GM20000 (cell line): ENCODE measurements at places on chromosomes 2 and 18.

- no peak for DNase-seq
These were observed 1859.7 kb upstream of the CELF4 start for GRCh38 chr18:39425172-39425850.

- no peak for DNase-seq
These were observed 37.0 kb upstream of the FOSL2 start for GRCh38 chr2:28355521-28356094.

DNA sequence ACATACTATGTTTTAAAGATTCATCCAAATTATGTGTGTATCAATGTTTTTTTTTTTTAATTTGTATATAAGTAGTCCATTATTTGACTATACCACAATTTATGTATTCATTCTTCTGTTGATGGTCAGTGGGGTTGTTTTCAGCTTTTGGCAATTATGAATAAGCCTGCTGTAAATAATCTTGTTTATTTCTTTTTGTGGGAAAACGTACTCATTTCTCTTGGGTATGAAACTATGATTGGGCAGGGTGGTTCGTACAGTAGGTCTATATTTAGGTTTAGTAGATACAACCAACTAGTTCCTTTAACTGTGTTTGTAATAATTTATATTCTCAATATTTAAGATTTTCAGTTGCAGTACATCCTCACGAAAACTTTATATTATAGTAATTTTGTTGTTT lies 329.2 kb downstream of the LPIN1 start:
- no peak for DNase-seq

- peak; percentile 43 for DNase-seq
These were observed 4.4 kb downstream of the ACTR2 start for GRCh38 chr2:65231892-65232477.

GRCh38 chr2:216340280-216340631 lies 32.0 kb downstream of the MARCHF4 start:
- no peak for DNase-seq
